ENCODE measurements at places on chromosomes 6 and 20.

GRCh38 chr6:47532981-47533585 is 55.5 kb downstream of the CD2AP start:
- no peak for DNase-seq

DNA sequence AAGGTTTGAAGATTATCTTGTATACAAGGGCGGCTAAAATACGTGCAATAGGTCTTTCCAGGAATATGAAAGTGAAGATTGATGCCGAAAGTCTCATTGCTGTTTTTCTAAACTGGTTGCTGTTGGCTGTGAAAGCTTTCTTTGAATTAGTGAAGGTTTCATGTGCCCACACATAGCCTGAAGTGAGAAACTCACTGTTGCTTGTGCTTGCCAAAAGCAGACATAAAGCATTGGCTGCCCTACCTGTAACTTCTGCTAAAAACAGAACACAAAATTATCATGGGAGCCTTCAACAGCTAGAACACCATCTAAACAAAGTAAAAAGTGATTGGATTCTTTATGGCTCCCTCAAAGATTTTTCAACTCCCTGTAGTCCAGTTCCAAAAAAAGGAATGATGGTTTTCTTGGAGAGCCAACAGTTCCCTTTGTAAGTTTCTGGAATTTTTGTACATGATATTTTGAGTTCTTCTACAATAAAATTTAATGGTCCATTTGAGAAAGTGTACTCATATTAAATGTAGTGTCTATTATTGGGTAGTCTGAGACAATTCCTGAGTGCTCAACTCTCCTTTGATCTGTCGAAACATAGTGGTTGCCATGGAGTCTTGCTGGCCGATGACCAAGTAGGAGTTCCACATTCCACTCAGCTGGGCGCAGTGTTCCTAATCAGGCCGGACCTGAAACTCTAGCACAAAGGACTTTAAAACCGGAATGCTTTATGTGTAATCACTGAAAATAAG is 68.5 kb downstream of the PLEKHG1 start:
- peak; percentile 1 for DNase-seq

DNA sequence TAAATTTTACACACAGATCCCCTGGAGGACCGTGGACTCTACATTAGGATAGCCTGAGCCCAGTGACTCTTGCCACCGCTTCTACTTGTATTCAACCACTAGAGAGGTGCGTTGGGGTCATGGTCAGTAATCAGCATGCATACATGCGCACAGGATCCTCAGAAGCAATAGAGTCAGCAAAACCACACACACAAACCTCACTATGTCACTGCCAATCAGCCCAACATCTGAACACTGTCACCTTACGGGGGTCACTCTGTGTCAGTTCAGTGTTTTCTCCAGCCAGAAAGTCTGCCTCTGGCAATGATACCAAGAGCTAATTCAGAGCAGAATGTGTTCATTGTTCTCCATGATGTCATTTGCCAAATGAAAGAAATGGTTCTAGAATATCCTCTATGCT is 225.3 kb downstream of the KHDC1L start:
- no peak for DNase-seq

- no peak for DNase-seq
These were observed 8.7 kb downstream of the CCN5 start for GRCh38 chr20:44723798-44724362.

DNA sequence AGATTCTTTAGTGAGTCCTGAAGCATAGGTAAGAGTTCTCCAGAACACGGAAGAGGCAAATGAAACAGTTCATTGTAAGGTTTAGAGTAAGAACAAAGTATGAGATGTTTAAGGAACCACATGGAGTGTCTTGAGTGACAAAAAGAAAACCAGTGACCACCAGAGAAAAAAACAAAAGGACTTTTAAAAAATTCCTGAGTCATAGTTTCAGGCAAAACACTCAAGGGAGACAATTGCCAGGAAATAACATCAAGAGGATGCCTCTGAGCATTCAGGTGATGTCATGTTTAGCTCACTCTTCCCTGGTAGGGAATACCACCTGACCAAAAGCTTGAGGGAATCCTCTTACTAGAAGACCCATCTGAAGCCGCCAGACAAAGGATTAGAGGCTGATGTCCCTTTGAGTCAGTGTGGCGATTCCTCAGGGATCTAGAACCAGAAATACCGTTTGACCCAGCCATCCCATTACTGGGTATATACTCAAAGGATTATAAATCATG is 110.3 kb downstream of the COL19A1 start:
- no peak for DNase-seq

DNA sequence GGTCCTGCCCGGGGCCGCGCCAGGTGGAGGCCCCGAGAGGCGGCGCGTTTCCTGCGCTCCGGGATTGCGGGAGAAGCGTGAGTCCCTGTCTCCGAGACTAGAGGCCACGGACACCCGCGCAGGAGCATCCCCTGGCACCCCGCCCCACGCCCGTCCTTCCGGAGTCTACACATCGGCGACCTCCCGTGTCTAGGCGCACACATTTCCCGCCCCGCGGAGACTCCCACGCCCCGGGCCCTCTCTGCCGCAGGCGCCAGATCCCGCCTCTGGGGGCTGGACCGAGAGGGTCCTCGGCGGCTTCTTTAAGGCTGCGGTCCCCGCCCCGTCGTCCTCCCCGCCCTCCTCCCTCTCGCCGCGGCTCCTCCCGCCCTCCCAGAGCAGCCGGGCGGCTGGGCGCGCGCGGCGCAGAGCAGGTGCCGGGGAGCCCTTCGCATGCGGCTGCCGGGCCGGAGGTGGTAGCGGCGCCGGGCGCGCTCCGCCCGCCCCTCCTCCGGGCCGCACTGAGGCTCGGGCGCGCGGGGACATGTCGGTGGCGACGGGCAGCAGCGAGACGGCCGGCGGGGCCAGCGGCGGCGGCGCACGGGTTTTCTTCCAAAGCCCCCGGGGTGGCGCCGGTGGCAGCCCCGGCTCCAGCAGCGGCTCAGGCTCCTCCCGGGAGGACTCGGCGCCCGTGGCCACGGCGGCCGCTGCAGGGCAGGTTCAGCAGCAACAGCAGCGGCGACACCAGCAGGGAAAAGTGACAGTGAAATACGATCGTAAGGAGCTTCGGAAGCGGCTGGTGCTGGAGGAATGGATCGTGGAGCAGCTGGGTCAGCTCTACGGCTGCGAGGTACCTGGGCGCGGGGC is at the start of gene PPP1R14C:
PPP1R14C (plus strand) TSS at position 375 of the 846 bp plus-strand sequence; CDS start at position 524, 149 bp downstream.
- no peak for DNase-seq

- peak; percentile 82 for DNase-seq
These were observed 8.4 kb upstream of the NUP153 start for GRCh38 chr6:17714879-17715851.

- DNase-seq = no peak
These were observed 1.3 kb upstream of the CTCFL start for GRCh38 chr20:57526087-57526884.

- DNase-seq = no peak
These were observed 3.3 kb downstream of the SIM1 start for GRCh38 chr6:100461278-100461916.

- DNase-seq = no peak
These were observed 3.7 kb upstream of the TAF8 start for GRCh38 chr6:42046464-42047212.

DNA sequence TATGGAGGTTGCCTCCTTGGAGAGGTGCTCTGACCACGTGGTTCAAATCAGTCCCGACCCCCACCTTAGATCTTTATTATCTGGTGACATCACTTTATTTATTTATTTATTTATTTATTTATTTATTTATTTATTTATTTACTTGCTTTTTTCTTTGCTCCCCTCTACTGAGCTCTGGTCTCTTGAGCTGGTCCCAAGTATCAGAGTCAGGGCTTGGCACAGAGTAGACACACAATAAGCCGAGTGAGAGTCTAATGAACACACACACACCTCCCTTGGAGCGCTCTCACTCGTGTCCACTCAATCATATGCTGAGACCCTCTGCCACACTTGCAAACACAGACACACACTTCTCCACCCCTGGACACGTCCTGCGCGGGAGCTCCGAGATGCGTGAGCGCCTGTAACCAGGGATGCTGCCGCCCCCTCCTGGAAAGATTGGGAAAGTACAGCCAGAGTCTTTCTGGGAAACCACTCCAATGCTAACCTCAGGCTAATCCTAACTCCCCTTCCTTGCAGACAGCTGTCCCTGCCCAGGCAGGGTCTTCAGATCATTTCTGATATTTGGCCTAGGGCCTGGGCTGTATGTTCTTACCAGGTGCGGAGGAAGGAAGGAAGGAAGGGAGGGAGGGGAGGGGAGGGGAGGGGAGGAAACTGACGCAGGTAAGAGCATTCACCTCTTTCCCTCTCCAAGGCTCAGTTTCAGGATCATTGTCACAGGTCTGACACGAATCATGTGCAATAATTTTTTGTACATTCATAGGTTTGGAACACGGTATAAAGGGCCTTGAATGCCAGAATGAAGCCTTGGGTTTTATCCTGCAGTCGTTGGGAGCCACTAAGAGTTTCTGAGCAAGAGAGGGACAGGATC is 70.9 kb downstream of the STK35 start:
- DNase-seq = peak; percentile 30

- no peak for DNase-seq
These were observed 17.6 kb downstream of the GHRH start for GRCh38 chr20:37243937-37244571.

GRCh38 chr6:49826743-49827406 is 39.5 kb downstream of the CRISP1 start:
- DNase-seq = no peak

Data from amniotic stem cell (primary cell).